ENCODE measurements at places on chromosomes 11 and 22.

- DNase-seq, result peak; percentile 79
Observed at GRCh38 chr11:36258730-36259360, 30.4 kb downstream of the COMMD9 start.

DNA sequence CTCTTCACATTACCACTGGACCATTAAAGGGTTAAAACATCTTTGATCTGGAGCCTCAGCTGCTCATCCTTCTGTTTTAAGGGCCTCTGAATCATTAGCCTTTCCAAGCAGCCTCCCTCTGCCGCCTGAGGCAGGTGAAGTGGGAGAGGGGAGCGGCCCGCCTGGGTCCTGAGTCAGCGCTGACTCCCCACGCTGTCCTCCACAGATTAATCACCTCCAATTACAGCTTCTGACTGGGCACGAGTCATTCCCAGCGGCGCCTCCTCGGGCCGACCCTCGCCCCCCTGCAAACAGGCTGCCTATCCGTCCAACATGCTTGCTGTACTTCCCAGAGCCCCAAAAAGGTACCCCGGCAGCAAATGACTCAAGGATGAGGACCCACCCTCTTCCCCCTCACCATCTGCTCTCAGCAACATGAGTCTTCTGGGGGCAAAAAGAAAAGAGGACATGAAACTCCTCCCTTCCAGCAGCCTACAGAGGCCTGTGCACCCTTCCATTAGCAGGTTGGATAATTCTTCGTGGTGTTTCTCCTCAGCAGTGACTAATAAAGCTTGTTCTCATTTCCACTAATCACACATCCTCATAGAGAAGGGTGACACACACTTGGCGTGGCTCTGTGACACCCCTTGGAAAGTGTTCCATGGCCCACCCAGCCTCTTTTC is 44.3 kb upstream of the JAM3 start:
- no peak for DNase-seq

DNA sequence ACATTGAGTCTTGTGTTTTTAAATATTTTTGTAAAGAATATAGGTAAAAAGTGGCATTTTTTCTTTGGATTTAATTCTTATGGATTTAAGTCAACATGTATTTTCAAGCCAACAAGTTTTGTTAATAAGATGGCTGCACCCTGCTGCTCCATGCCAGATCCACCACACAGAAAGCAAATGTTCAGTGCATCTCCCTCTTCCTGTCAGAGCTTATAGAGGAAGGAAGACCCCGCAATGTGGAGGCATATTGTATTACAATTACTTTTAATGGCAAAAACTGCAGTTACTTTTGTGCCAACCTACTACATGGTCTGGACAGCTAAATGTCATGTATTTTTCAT is 333 bp upstream of the CD3E start:
- DNase-seq, result no peak

- peak; percentile 25 for DNase-seq
Observed at GRCh38 chr22:38163844-38164550, 17.6 kb downstream of the PLA2G6 start.

DNA sequence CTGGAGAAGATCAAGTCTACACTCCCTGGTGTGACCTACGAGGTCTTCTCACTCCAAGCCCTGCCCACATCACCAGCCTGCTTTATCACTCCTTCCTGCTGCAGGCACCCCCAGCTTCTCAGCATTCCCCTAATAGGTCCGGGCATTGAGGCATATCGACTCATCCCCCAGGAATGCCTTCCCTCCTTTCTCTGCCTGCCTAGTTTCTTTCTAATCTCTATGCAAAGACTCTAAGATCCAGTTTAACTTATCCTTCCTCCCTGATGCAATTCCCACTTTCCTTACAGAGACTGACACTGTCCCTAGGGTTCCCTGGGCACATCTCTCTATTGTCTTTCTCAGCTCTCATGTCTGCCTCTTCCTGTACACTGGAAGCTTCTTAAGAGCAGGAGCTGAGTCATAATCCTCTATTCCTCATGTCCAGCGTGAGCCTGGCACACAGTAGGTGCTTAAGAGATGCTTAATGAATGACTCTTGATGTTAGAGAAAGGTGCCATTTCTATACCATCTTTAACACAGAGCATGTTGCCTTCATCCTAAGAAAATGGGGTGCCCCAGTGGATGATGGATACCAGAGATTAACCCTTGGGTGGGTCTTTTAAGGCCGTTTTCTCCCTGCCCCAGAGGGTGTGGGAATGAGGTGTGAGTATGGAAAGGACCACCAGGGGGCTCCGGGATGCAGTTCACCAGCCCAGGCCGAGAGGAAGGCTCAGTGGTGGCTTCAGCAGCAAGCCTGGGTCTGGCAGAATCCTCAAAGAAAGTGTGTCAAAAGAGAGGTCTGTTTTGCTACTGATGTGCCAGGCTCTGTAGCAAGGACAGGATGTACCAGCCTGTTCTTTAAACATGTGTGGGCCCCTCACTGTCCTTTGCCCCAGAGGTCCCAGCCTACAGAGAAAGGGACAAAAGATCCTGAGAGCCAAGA is 34.7 kb downstream of the PARVA start:
- peak; percentile 97 for DNase-seq

DNA sequence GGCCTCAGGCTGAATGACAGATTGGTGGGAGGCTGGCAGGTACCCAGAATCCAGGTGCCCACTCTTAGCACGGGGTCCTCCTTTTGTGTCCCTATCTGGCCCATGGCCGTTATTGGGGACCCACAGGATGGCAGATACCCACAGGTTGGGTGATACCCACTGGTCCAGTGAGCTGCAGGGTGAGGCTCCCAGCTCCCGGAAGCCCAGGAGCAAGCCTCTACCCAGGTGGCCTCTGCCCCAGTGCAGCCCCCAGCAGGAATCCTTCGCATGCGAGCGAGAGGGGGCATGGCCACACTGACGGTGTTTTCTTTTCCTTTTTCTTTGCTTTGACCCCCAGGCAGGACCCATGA is 116.1 kb downstream of the PHF21B start:
- DNase-seq, result no peak

DNA sequence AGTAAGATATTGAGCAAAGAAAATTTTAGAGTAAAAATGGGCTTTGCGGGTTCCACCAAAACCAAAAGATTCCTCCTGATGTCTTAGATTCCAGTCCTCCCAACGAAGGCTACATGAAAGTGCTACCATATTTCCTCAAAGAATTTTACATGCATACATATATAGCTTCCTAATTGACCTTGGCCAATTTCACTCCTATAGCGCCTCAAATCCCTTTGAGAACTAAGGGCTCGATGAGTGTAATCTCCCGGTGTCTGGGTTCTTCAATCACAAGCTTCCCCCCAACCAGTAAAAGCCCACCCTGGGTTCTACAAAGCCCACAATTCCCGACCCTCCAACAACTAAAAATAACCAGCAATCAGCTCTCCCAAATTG is 1.2 kb downstream of the SIK3 start:
- no peak for DNase-seq

DNA sequence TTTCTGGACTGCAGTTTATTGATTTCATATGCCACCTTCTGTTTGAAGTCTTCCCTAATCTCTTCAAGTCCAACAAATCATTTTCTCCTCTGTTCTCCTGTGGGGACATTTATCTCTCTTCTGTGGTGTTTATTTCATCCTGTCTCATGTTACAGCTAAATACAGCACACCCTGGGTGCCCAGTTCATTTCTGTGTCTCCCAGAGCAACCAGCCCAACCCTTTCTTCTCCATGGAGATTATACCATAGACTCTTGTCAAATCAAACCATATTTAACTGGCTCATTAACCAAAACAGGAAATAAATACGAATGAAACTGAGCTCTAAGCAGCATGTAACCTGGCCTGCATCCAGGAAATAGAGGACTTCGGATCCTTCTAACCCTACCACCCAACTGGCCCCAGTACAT is at the start of gene MS4A8:
MS4A8 (plus strand) TSS at position 329 of the 408 bp plus-strand sequence. CDS start 1,249 bp downstream, outside the sequence.
- DNase-seq, result peak; percentile 21

DNA sequence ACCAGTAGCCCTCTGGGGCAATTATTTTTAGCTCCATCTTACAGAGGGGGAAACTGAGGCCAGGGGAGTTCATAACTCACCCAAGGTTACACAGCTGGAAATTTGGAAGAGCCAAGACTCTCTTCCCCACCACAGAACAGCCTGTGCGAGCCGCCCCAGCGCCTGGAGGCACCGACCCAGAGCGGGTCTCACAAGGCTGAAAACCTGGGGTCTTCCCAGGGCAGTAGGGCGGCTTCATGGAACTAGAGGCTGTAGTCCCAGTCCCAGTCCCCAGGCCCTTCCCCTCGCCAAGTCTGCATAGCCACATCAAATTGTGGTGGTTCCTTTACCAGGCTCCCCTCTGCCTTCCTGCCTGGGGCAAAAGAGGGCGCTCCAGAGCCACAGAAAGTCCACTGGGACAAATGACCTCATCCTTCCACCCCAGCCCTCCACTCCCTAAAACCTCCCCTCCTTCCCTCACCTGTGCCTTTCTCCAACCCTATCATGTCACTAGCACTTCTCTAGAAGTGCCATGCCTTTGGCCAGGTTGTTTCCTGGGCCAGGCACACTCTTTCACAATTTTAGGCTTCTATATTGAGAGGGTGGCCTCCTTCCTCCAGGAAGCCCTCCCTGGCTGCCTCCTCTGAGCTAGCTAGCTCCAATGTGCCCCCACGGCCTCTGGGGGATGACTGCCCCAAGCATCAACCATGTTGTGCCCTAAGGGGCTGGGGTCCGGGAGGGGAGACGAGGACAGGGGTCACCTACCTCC is 15.2 kb upstream of the CDC42EP1 start:
- peak; percentile 58 for DNase-seq

DNA sequence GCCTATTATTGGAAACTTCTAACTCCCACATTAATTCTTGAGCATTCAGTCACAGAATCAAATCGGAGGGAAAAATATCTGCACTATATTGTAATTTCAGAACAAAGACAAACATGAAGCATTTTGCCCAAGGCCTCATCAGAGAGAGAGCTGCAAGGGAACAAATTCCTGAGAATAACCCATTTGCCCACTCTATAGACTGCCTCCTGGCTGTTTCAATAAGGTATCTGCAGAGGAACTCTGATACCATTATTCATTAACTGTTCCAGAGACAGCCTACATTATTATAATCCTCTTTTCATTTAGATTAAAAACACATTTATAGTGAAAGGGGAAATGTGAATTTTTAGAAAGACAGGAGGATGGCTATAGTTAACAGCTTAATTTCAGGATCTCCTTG is 663.9 kb downstream of the DLG2 start:
- DNase-seq, result no peak

DNA sequence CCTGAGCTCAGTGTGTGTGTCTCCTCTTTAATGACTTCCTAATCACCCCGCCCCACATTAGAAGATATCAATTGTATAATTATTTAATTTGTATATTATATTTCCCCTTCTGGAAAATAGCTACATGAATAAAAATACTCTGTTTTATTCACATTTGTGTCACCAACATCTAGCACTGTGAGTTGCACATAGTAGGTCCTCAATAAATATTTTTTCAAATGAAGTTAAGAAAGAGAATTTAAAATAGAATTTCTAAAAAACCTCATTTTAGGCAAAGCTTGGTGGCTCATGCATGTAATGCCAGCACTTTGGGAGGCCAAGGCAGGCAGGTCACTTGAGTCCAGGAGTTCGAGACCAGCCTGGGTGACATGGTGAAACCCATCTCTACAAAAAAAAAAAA is 59.7 kb downstream of the FAM83F start:
- no peak for DNase-seq

GRCh38 chr11:58024601-58025091 is 965 bp downstream of the OR9Q1 start:
- DNase-seq, result peak; percentile 12

DNA sequence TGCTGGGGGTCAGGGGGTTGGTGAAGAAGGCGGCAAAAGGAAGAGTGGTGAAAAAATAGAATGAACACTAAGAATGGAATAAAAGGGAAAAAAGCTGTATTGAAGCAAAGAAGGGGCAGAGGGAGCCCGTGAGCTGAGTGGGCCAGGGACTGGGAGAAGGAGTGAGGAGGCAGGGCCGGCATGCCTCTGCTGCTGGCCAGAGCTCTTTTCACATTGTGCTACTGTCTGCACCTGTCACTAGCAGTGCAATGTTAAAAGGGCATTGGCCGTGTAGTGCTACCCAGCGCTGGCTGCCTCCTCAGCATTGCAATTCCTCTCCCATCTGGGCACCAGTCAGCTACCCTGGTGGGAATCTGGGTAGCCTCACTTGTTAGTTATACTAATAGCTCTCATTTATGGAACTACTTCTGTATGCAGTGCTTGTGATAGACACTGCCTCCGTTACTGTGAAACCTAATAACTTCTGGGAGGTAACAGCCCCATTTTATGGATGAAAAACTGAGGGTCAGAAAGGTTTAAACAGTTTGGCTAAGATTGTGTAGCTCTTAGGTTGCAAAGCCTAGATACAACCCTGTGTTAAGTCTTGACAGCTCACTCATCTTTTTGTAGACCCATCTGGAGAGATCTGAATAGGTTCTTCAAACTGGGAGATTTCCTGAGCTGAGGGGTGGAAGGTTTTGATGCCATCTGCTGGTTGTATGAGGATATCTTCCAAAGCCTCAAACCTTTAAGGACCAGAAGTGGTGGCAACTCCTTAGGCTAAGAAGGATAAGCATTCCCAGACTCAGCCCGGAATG is 8.5 kb downstream of the YPEL4 start:
- peak; percentile 75 for DNase-seq

GRCh38 chr22:44671742-44672141 is 30.3 kb upstream of the PRR5 start:
- DNase-seq, result peak; percentile 81

GRCh38 chr11:112179601-112180000 is 4.3 kb downstream of the BCO2 start:
- DNase-seq, result no peak

GRCh38 chr22:19760058-19760950 is at the start of gene TBX1:
Gene TBX1, plus strand, starts transcription at chr22:19760778. Its CDS starts 66 bp downstream, at chr22:19760844.
- no peak for DNase-seq

GRCh38 chr11:63537293-63538101 is 889 bp downstream of the PLAAT4 start:
- peak; percentile 27 for DNase-seq

- no peak for DNase-seq
Observed at GRCh38 chr11:106276859-106277436, 199.5 kb downstream of the AASDHPPT start.

Data from amniotic epithelial cell (primary cell).